ENCODE measurements at places on chromosomes 11 and 22.

DNA sequence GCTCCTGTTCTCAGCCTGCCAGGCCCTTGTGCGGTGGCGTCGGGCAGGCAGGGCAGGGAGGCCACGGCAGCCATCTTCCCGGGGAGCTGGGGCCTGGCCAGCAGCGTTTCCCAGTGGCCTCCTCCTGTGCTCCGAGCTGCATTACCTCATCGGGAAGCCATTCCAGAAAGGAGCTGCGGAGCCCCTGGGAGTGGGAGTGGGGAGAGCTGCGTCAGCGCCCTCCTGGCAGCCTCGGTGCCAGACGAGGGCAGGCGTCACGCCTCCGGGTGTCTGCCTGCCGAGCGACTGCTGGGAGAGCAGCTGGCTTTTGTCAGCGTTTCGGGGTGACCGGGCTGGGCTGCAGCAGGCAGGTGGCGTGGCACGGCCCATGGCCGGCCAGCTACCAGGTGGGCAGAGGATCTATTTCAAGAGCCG is 30.9 kb upstream of the WNT7B start:
- DNase-seq = no peak

GRCh38 chr22:27603800-27604144 is 197.8 kb downstream of the MN1 start:
- DNase-seq = no peak

- no peak for DNase-seq
Observed at GRCh38 chr22:34111210-34111824, 191.0 kb upstream of the LARGE1 start.

GRCh38 chr11:132649277-132649676 is 883.0 kb downstream of the OPCML start:
- DNase-seq = no peak

DNA sequence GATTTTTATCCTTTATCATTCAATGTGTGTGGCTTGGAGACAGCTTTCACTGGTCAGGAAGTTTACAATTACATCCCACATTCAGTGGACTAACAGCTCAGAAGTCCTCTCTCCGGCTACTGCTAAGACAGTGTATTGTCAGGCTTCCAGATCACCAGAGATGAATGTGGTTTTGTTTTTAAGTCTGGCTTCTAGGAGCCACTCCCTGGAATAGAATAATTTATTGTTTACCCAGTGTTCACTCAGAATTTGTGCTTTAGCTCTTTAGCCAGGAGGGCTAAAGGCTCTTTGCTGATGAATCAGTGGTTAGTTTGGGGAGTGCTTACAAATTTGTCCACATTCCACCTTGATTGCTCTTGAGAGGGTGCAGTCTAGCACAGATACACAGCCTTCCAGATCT is 26.5 kb downstream of the TRIM77 start:
- DNase-seq = no peak

DNA sequence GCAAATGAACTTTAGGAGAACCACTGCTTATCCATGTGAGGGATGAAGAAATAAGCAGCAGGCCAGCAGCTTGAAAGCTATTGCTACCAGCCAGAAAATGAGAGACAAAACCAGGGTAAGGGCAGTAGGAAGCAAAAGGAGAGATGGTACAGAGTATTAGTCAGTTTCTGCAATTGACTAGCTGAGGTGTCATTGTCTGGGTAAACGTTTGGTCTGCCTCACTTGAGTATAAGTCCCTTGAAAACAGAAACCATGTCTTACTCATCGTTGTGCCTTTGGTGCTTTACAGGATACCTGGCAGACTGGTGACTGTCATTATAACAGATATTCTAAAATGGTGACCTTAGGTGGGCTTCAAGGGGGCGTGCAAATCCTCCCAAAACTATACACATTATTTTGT is 63.9 kb upstream of the USP47 start:
- no peak for DNase-seq

GRCh38 chr11:132960273-132961078 is 571.8 kb downstream of the OPCML start:
- DNase-seq = no peak

DNA sequence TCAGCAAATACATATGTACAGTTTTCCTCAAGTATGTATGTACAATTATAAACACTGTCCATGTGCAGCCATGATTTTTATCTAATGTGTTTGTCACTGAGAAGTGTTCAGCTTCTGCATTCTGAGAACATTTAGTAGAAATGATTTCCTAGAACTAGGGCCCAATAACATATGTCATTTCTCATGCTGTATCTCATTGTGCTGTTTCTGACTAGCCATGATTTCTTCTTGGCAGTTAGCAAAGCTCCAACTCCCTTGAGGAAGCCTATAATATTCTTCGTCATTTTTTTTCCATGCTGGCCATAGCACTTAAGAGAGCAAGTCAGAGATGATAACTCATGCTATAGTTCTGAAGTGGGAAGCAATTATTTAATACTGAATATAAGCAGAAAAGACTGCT is 187.8 kb downstream of the DDX10 start:
- DNase-seq = no peak

GRCh38 chr11:59706518-59707285 is 6.9 kb downstream of the OR10V1 start:
- no peak for DNase-seq
